ENCODE measurements at places on chromosomes 5 and 9.

GRCh38 chr5:86337667-86338460, 279.9 kb upstream of the COX7C start:
- DNase-seq = no peak

DNA sequence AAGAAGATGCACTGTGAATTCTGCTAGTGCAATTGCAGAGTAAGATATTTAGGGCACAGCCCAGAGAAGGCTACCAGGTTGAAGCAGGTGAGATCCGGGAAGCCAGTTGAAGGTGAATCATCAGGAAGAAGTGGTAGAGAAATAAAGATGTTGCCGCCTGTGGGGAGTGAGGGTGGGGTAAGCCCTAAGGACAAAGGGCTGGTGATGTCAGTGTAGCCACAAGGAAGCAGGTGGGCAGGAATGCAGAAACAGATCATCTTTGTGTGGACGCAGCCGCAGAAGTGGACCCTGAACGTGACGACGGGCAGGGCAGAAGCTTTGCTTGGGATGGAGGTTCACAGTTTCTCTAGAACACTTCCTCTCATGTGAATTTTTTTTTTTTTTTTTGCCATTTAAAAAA, 164.2 kb downstream of the ACTL7B start:
- DNase-seq = no peak

DNA sequence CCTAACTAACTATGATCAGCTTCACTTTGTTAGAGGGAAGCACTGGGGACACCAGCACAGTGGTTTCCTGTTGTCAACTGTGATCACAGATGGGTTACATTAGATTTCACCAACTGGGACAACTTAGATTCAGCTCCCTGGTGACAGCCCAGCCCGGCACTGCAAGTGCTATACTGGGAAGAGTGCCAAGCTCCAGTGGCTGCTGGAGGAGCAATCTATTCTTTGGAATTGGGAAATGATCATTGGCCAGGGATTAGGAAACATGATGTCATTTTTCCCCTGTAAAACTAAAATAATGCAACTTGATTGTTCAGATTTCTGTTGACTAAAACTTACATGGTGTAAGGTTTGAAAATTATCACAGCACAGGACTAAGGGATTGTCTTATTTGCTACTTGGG, 33.2 kb downstream of the PTGR1 start:
- DNase-seq = no peak

DNA sequence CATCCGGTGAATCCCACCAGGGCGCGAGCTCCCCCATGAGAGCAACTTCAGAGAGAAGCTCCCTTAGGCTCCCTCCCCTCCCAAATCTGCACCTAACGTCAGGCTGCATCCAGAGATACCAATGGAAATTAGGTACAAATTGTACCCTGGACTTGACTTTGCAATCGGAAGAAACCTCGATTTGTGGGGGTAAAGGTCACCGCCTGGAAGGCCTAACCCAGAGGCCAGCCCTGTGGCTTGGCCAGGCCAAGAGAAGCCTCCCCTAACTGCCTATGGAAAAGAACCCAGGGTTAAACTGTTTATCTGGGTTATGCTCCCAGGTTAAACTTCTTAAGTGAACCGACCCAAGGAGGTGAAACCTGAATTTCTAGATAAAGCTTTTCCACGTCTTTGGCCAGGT, 80.4 kb downstream of the GTF3C4 start:
- no peak for DNase-seq

DNA sequence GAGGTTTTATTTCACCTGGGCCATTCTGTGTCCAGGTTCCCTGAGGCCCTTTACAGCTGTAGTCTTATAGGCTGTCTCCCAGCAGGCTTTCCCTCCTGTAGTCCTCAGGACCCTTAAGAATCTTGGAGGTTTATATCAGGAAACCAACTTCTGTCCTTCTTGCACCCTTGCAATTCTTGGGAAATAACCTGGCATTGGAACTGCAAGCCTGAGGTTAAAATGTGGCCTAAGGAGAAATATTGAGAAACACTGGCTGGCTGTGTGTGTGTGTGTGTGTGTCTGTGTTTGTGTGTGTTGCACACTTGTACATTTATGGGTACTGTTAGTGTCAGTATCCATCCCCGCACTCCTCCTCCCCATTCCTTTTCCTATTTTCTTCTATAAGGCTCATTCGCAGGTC, 168.9 kb downstream of the PAPPA start:
- no peak for DNase-seq

GRCh38 chr5:54234304-54234933, 76.0 kb downstream of the ARL15 start:
- DNase-seq = no peak

DNA sequence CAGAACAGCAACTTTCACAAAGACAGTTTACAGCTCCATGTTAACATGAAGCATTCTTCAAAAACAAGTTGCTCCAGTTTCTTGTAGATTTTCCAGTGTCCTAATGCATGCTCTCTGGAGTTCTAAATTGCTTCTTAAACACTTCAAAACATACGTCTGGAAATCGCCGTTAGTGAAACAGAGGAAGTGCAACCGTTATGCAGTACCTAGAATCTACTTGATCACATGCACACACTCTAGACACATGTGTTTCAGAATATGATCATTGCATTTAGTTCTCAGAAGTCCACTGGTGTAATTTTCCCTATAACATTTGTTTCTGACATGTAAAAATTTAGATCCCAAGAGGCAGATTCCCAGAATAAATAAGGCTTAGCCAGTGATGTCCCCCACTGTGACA, 41.1 kb upstream of the RUFY1 start:
- no peak for DNase-seq

DNA sequence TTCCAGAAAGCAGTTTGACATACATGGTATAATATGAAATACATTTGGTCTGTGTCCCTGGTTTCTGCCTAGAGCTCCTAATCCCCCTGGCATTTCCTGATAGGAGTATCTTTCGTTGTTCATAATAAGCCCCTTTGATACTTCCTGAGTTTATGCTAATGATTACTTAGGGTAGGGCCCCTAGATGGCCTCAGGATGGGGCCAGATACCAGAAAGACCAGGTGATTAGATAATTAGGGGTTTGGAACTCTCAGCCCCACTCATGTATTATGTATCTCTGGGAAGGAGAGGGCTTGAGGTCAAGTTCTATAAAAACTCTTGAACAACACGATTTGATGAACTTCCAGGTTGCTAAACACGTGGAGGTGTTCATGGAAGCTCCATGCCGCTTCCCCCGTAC, 163.3 kb upstream of the ZNF608 start:
- no peak for DNase-seq

GRCh38 chr9:123743737-123744136, 186.2 kb downstream of the DENND1A start:
- no peak for DNase-seq

DNA sequence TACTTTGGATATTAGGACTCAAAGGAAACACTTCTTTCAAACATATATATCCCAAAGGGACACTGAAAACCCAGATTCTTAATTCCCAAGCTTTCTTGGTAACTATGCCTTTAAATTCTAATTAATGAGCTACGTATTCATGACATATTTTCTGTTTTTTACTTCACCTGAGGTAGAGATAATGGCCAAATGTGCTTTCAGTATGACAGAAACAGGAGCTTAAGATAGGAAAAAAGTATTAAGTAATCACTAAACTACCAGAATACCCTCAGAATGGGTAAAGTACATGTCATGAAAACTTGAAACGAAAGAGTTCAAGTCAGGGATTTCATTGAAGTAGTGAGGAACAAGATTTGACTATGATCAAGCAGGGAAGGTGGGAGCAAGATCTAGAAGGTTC, 478.5 kb downstream of the AGTPBP1 start:
- no peak for DNase-seq

GRCh38 chr5:142663246-142663645, 22.6 kb downstream of the FGF1 start:
- DNase-seq = no peak

- no peak for DNase-seq
Measured at GRCh38 chr5:42944989-42945388, 95.1 kb downstream of the ANXA2R start.

- no peak for DNase-seq
Measured at GRCh38 chr5:8843771-8844170, 702.1 kb downstream of the SEMA5A start.
